ENCODE measurements at places on chromosomes 12 and 14. TPM values are rescaled to one million over a fixed set of nuclear protein-coding genes. Genes with fewer than 3 reads are reported as not detected.

- no peaks in the 10 kb centered on the region for H3K36me3 ChIP-seq
- no peaks in the 10 kb centered on the region for H3K27me3 ChIP-seq
- H3K4me3 ChIP-seq: no peak overlapping the region
- DNase-seq: no peak
- H3K27ac ChIP-seq: no peak overlapping the region
These were observed 257.9 kb downstream of the SSPN start for GRCh38 chr12:26453246-26453645.

The PTPRB gene
- 21.9 TPM for total RNA-seq

DNA sequence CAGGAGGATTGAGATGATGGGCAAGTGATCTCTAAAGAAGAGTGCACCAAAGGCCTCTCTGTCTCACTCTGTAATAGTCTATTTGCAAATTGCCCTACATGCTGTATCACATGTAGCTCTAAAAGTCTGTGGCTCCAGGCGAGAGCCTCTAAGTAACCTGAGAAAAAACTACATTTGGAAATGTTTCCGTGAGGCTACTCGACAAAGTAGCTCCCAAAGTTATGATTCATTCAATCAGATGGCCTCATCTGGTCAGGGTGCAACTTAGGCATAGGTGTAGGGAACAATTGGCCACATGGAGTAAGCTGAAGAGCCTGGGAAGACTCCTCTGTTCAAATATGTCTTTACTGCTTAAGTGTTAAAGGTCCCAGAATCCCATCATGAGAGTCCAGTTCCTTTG, 155.4 kb upstream of the PLEKHG7 start:
- H3K27me3 ChIP-seq: no peaks in the 10 kb centered on the region
- H3K4me1 ChIP-seq: peaks cover 30% of the 10 kb centered on the region
- no peak for DNase-seq

The TAS2R42 gene
- not detected for total RNA-seq

DNA sequence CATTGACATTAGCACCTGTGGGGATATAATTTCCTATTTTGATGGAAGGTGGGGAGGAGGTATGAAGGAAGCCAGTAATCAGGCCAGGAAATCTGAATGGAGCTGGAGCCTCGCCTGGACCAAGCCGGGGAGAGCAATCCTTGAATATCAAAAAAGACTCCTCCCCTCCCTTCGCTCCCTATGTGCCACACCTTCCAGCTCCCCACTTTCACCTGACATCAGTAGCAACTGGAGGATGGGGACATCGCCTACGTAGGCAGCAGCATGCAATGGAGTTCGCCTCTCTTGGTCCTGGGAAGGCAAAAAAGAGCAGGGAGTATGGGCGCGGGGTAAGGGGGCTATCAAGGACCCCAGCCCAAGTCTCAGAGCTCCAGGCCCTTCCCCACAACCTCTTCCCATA, 1.1 kb downstream of the ANKRD52 start:
- peak overlapping the region; percentile 99 for H3K4me3 ChIP-seq
- no peaks in the 10 kb centered on the region for H3K27me3 ChIP-seq
- H3K27ac ChIP-seq: peak overlapping the region; percentile 84
- peaks cover 25% of the 10 kb centered on the region for H3K4me1 ChIP-seq
- peaks cover 12% of the 10 kb centered on the region for H3K36me3 ChIP-seq

DNA sequence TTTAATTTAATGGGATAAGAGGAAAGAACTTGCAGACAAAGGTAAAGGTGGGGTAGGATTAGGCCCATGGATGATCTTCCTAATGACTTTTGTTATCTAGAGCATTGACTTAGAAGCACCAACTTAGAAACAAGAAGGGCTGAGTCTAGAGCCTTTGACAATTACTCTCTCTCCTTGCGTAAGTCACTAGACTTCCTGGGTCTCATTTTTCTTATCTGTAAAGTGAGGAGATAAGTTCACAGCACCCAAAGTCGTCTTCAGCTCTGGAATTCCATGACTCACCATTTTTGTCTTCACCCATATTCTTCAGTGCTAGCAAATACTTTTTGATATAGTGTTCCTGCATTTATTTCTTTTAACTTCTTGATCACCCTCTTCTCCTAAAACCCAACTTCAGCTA, 75.7 kb downstream of the SSPN start:
- H3K27me3 ChIP-seq: no peaks in the 10 kb centered on the region
- H3K36me3 ChIP-seq: no peaks in the 10 kb centered on the region
- peaks cover 71% of the 10 kb centered on the region for H3K4me1 ChIP-seq
- no peak overlapping the region for H3K4me3 ChIP-seq
- no peak for DNase-seq
